HFFc6 (cell line): ENCODE measurements at places on chromosomes 7 and 10. TPM values are rescaled to one million over a fixed set of nuclear protein-coding genes. Genes with fewer than 3 reads are reported as not detected.
A peak's percentile ranks its signal among the peaks of the same experiment; 100 is the strongest.

DNA sequence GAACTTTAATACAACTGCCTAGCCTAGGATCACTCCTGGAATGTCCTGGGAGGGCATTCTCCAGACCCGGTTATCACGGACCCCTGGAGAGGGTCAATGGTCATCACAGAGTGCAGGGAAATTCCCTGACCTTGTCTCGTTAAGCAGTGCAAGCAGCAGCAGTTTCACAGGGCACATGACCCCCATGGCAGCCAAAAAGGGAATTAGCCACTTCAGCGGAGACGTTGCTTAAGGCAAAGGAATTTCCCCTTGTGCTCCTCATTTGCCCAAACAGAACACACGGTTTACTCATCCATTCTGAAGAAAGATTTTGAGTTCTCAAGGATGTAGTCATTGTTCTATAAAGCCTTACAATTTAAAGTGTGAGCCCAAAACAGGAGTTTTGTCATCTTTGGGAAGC lies 260.3 kb downstream of the SNX13 start:
- 0 out of 2 replicates have a peak, but pooled peaks cover 1% of the 10 kb centered on the region for H3K36me3 ChIP-seq
- peaks cover 88% of the 10 kb centered on the region for H3K4me1 ChIP-seq
- H3K4me3 ChIP-seq = peak overlapping the region; percentile 74
- H3K27ac ChIP-seq = peak overlapping the region; percentile 85
- peak; percentile 82 for DNase-seq

DNA sequence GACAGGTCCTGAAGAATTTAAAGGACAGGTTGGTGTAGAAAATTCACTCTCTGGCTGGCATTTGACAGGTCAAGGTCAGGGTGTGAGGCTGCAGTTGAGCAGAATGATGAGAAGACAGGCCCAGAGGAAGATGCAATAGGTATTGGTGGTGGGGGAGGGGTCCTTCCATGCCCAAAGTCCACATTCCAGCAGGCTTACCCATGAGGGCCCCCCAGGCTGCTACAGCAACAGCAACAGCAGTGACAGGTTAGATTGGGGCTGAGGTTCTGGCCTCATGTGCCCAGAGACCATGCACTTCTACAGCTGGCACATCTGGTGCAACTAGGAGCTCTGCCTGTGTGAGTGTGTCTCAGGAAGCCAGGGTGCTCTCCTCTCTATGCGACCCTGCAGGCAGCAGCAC lies 223.5 kb upstream of the GHITM start:
- no peaks in the 10 kb centered on the region for H3K27me3 ChIP-seq
- no peak for DNase-seq
- no peaks in the 10 kb centered on the region for H3K4me1 ChIP-seq
- no peaks in the 10 kb centered on the region for H3K36me3 ChIP-seq

GRCh38 chr7:116368965-116369364 lies 130.6 kb upstream of the CAV2 start:
- no peak for DNase-seq
- H3K36me3 ChIP-seq = peaks cover 21% of the 10 kb centered on the region
- H3K27me3 ChIP-seq = no peaks in the 10 kb centered on the region

DNA sequence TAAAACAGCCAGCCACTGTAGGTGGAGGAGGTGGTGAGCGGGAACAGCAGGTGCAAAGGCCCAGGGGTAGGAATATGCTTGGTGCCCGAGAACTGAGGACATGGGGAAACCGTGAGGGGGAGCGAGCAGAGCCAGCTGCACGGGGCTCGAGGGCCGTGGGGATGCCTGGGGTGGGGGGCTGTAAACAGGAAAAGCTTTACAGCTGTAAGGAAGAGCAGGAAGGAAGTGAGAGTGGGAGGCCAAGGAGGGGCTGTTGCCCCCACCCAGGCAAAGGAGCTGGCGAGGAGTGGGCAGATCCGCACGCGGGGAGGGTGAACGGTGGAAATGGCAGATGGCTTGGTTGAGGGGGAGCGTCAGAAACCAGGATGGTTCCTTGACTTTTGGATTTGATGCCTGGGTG lies 34.4 kb downstream of the ZMIZ1 start:
- H3K27me3 ChIP-seq = peaks cover 8% of the 10 kb centered on the region
- H3K4me1 ChIP-seq = peaks cover 92% of the 10 kb centered on the region
- H3K27ac ChIP-seq = peak overlapping the region; percentile 40; the same call in 1 of the 2 replicates
- H3K4me3 ChIP-seq = no peak overlapping the region

- H3K27ac ChIP-seq = no peak overlapping the region
- no peaks in the 10 kb centered on the region for H3K4me1 ChIP-seq
- H3K4me3 ChIP-seq = no peak overlapping the region
- no peak for DNase-seq
Measured at GRCh38 chr7:49564379-49564714, 209.1 kb upstream of the VWC2 start.

- peaks cover 7% of the 10 kb centered on the region for H3K27me3 ChIP-seq
- DNase-seq = peak; percentile 81
- H3K27ac ChIP-seq = peak overlapping the region; percentile 40; the same call in 1 of the 2 replicates
- no peaks in the 10 kb centered on the region for H3K36me3 ChIP-seq
Measured at GRCh38 chr7:129530795-129531391, 28.6 kb downstream of the SMKR1 start.

Gene CHAT
- total RNA-seq = not detected in 2 replicates

Gene KIAA1549
- 8.3 to 12.4 TPM (median 12.1 TPM) in 3 replicates for total RNA-seq

Gene TAS2R5
- total RNA-seq = 0.21 TPM in 1 of 3 replicates, not detected in the others

Gene CCZ1
- total RNA-seq = 74.5 to 77.8 TPM (median 77.1 TPM) in 3 replicates
